ENCODE measurements at places on chromosomes 6 and 20.

GRCh38 chr6:3252861-3253596, 5.7 kb upstream of the PSMG4 start:
- DNase-seq: no peak

DNA sequence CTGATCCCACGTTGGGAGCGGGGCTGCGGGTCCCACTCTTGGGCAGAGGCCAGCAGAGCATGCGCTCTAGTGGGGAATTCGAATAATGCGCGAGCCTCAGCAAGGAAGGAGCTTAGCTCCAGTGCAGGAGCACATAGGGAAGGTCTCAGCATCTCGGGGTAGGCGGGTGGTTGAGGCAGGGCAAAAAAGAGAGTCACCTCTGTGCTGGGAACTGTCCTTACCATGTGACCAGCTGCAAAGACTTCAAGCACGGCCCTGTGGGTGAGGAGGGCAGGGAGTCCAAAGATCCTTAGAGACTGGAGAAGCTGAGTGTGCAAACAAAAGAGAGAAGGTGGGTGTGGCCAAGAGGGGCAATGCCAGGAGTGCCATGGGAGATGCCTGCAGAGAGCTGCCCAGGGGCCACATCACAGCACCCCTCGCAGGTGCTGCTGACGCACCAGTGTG, 79.2 kb upstream of the CD93 start:
- no peak for DNase-seq

GRCh38 chr6:2547355-2547754, 203.4 kb downstream of the MYLK4 start:
- DNase-seq: no peak

- no peak for DNase-seq
Observed at GRCh38 chr6:64250126-64250525, 614.5 kb downstream of the PHF3 start.

GRCh38 chr6:101847690-101848089, 454.2 kb downstream of the GRIK2 start:
- DNase-seq: no peak

DNA sequence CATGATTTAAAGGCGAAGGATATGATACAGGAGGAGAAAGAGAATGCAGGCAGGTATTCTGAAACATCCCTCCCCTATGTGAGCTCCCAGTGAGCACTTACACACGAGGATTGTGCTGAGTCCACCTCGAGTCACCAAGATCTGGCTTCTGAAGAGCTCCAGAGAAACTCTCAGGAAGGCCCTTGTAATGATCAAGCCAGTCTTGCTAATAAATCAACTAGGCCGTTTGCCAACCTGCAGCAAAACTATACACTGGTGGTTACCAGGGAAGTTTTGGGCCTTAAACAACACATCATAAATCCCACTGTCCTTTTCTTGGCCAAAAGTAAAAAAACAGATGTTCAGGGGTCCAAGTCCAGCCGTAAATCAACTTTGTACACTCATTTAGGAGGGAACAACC, 79.2 kb downstream of the STXBP5 start:
- DNase-seq: no peak

DNA sequence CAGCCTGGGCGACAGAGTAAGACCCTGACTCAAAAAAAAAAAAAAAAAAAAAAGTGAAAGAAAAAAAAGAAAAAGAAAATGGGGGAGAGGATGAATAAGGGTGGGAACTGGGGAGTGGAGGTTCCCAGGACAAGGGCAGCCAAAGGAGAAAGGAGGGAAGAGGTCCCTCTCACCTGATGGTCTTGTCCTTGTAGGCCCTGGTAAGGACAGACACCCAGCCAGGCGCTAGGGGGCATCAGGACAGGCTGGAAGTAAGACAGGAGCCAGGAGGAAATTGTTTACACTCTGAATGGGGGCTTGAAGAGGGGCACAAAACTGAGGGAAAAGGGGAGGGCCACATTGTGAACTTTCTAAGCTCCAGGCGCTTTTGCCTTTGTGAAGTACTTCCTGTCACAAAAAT, 2.3 kb upstream of the ALDH5A1 start:
- DNase-seq: no peak

DNA sequence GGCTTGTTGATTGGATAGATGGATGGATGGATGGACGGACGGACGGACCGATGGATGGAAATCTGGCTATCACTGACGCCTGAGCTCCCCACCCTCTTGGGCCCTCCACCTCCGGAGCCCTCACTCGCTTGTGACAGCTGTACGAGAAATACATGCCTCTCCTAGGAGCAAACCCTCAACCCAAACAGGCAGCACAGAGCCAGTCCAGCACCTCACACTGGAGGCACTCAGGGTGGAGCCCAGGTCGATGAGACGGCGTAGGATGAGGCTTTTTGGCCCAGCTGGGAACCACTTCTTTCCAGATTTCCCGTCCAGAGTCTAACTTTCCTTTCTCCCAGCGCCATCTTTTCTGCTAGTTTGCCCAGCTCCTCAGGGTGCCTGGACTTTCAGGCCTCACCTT, 2.7 kb upstream of the LY6G5C start:
- DNase-seq: peak; percentile 61

GRCh38 chr20:61414455-61414991, 162.5 kb downstream of the CDH4 start:
- DNase-seq: no peak

DNA sequence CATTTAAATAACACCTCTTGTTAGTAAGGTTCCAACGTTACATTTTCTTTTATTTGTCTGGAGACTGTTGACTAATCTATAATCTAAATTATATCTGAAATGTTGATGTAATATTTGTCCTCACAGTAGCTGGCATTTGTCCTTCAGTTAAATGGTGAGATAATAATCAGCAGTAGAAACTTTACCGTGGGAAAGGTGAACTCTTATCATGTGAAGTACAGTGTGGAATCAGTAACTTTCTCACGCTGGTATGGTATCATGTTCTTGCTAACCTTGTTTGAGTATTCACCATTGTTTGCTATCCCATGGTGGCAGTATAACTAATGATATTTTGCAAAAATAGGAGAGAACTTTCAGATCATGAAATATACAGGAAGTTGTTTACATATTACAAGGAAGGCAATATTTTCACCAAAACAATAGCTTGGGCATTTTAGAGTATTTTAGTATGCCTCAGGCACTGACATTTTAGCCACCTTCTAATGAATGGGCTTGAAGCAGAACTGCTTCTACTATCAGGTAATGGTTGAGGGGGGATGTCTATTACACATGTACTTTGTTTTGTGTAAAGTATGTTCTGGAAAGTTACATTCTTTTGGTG, 4.8 kb downstream of the GMNN start:
- no peak for DNase-seq

- no peak for DNase-seq
Observed at GRCh38 chr6:128074567-128074966, 173.7 kb upstream of the THEMIS start.

DNA sequence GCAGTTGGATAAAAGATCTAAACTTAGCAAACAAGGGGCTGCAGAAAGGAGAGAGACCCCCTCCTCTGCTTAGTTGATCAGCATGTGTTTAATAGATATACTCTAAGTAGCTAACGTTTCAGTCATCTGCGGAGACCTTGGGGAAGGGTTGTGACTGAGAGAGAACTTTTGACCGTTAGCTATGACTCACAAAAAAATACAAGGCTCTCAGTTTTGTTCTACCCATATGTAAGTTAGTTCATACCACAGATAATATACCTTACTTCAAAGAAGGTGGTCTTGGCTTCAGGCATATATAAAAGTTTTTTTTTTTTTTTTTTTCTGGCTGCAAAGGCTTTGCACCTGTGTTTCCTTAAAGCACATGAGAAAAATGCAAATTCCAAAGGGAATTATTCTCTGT, 258.9 kb downstream of the GJA1 start:
- no peak for DNase-seq

- DNase-seq: no peak
Observed at GRCh38 chr20:51022803-51023616, at the start of gene KCNG1. KCNG1 (minus strand) TSS chr20:51023107; CDS start chr20:51010338, 12,769 bp downstream.

Data from DMS53 (cell line).